NCI-H1048 (cell line): ENCODE measurements at places on chromosomes 7 and 10.

- no peak for DNase-seq
Measured at GRCh38 chr7:140121326-140121725, 55.5 kb downstream of the KDM7A start.

- no peak for DNase-seq
Measured at GRCh38 chr10:49165821-49166483, 22.2 kb downstream of the TMEM273 start.

GRCh38 chr7:23106823-23107663 lies 1.5 kb downstream of the KLHL7 start:
- DNase-seq = no peak

- DNase-seq = no peak
Measured at GRCh38 chr10:7410301-7410861, 453 bp downstream of the SFMBT2 start.

GRCh38 chr10:24239289-24240040 lies 30.5 kb downstream of the KIAA1217 start:
- DNase-seq = no peak

GRCh38 chr7:11858026-11858425 lies 26.0 kb upstream of the THSD7A start:
- DNase-seq = no peak

DNA sequence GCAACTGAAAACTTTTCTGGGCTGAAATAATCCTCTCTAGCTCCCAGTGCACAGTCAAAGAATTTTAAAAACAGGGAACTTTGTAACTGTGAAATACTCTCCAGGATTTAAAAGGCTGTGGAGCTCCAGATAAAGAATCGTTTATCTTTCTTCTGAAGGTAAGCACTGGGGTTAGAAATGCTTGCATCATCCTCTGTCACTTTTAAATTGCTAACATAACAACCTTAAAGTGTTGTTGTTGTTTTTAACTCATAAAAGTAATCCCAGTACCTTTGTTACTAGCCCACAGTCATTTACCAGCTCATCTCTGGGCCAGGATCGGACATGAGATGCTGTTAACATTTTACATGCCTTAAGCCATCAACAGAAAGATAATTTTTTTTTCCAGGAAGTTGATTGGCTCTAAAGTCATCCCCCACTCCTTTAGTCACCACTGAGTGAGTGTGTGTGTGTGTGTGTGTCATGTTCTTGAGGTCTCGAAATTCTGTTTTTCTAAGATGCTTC lies at the start of gene SLC39A12:
SLC39A12 (plus strand) TSS at position 51 of the 504 bp plus-strand sequence. CDS start 1,359 bp downstream, outside the sequence.
- DNase-seq = no peak

- no peak for DNase-seq
Measured at GRCh38 chr10:113524120-113524519, 28.7 kb upstream of the HABP2 start.

DNA sequence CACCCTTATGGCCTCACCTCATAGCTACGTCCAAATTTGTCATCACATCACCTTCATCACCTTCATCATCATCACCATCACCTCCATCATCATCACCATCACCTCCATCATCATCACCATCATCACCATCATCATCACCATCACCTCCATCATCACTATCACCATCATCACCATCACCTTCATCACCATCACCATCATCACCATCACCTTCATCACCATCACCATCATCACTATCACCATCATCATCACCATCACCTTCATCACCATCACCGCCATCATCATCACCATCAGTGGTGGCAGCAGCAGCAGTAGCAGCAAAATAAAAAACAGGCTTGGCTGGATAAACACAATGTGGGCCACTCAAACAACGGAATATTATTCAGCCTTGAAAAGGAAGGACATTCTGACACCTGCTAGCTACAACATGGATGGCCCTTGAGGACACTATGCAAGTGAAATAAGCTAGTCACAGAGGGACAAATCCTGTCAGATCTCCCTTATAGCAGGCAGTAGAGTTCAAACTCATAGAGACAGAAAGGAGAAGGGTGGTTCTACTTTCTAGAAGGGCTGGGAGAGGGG lies 47.7 kb upstream of the PDGFA start:
- DNase-seq = no peak

DNA sequence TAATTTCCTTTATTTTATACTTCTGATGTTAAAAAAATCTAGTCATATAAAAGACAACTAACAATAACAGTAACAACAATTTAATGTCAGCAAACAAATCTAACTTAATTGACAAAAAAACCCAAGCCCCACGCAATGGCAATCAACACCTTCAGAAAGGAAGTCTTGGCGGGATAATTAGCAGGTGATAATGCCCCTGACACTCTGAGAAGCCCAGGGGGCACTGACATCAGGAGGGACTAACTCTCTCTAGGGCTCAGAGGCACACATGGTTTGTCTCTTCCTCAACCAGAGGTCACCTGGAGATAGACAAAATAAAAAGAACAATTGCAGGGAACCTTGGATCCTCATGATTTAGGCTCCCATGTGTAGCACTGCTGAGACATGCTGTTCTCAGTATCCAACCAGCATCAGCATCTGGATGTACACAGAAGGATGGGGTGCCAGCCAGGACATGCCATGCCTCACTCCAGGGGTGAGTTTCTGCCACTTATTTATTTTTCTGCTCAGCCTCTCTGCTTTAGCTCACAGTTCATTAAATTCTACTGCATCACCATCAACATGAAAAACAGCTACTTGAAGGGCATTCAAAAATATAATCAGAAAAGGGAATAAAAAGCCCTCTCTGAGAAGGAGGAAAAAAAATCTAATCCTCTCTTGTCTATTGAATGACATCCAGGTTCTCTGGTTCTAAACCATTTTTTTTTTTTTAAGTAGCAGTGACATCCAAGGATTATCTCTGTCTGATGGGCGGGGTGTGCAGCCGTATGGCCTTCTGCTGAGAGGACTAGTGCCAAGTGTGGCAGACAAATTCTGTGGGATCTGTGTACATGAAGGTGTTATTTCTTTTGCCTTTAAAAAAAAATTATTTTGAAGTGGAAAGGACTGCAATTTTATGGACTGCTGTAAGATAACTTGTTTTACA lies 96.3 kb downstream of the ATXN7L1 start:
- no peak for DNase-seq

DNA sequence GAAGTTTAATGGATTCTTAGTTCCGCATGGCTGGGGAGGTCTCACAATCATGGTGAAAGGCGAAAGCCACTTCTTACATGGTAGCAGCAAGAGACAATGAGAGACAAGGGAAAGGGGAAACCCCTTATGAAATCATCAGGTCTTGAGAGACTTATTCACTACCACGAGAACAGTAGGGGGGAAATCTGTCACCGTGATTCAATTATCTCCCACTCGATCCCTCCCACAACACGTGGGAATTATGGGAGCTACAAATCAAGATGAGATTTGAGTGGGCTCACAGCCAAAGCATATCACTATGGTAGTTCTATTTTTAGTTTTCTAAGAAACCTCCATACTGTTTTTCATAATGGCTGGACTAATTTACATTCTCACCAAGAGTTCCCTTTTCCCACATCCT lies 36.7 kb downstream of the SPAM1 start:
- peak; percentile 11 for DNase-seq

- DNase-seq = peak; percentile 85
Measured at GRCh38 chr7:136086712-136087111, 109.6 kb upstream of the MTPN start.

- no peak for DNase-seq
Measured at GRCh38 chr10:76114581-76115001, 683.2 kb downstream of the LRMDA start.

GRCh38 chr7:596071-596818 lies 76.6 kb upstream of the PDGFA start:
- no peak for DNase-seq

- peak; percentile 3 for DNase-seq
Measured at GRCh38 chr7:119935418-119936025, 337.5 kb upstream of the KCND2 start.

DNA sequence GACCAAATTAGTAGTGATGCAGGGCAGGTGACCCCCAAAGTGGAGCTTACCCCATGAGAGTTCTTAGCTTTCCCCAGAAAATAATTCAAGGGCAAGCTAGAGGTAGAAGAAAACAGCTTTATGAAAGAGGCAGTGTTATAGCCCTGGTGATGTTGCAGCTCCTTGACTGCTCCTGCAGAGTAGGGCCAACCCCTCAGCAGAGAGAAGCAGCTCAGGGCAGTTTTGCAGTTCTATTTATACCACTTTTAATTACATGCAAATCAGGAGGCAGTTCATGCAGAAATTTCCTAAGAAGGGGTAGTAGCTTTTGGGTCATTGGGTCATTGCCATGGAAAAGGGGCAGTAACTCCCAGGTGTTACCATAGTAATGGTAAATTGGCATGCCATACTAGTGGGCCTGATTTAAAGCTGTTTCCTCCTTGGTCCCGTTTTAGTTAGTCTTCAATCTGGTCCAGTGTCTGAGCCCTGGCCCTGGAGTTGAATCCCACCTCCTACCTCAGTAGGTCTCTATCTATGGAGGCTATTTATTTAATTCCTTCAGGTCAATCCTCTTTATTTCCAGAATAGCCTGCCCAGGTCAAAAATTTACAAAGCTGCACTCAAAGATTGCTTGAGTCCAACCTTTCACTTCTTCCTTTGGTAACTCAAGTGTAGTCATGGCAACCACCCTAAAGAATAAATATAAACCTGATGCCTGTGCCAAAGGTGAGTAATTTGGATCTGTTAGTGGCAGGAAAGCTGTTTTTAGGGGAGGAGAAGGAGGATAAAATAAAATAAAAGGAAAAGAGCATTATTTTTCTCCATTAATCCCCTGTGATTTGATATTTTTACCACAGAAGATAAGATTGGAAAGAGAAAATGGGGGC lies 29.5 kb downstream of the PLXDC2 start:
- DNase-seq = no peak

GRCh38 chr10:14926722-14927416 lies 27.0 kb downstream of the DCLRE1C start:
- DNase-seq = no peak

- no peak for DNase-seq
Measured at GRCh38 chr7:71193099-71193810, 61.3 kb downstream of the GALNT17 start.

GRCh38 chr10:72692994-72693781 lies 1.2 kb downstream of the MCU start:
- peak; percentile 48 for DNase-seq

GRCh38 chr7:90903841-90904240 lies 307.7 kb downstream of the CDK14 start:
- no peak for DNase-seq

DNA sequence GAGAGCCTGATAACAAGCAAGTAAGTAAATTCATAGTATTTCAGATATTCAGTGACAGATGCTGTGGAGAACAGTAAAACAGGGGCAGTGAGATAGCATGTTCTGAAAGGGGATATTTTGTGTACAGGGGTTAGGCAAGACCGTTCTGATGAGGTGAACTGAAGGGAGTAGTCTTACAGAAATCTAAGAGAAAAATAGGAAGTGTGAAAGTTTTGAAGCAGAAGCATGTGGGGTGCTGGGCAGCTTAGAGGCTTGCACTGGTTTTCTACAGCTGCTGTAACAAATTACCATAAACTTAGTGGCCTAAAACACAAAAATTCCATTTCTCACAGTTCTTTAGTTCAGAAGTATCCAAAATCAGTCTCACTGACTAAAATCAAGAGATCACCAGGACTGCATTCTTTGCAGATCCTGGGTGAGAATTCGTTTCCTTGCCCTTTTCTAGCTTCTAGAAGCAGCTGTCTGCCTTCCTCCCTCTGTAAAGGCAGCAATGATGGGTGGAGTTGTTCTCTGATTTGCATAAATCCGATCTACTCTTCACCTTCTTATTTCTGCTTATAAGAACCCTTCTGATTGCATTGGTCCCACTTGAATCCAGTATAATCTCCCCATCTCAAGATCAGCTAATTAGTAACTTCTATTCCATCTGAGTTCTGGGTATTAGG lies 7.5 kb upstream of the KLF14 start:
- DNase-seq = no peak

- DNase-seq = no peak
Measured at GRCh38 chr10:93752761-93753160, 5.0 kb upstream of the LGI1 start.

DNA sequence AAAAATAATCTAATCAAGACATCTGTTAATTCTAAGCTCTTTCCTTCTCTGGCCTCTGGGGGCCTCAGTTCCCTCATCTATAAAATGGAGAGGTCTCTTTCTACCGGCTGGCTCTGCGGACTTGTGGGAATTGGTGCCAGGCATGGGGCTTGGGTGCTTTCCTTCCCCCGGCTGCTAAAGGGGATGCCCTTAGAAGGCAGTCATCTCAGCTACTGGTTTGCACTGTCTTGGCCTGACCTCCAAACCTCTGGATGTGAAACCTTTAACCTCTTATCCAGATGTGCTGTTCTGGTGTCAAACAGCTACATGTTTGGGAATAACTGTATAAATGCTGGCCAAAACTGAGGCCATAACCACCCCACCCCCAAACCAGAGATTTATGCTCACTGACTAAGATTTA lies 320.0 kb downstream of the RPS24 start:
- DNase-seq = no peak

DNA sequence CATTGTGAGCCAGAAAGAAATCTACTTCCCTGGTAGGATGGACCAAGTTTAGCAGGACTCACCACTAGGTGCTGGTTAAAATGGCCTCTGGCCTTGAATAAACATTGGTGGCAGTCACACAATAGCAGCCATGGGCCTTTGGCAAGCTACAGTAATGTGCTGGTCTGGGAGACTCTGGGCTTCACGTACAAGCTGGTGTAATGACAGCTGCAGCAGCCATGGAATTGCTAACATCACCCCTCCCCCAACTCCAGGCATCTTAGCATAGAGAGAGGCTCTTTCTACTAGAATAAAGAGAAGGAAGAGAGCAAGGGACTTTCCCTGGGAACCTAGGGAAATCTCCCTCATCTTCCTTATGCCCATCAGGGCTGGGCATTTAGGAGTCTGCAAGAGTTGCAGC lies 205.1 kb upstream of the SEMA3A start:
- DNase-seq = no peak

DNA sequence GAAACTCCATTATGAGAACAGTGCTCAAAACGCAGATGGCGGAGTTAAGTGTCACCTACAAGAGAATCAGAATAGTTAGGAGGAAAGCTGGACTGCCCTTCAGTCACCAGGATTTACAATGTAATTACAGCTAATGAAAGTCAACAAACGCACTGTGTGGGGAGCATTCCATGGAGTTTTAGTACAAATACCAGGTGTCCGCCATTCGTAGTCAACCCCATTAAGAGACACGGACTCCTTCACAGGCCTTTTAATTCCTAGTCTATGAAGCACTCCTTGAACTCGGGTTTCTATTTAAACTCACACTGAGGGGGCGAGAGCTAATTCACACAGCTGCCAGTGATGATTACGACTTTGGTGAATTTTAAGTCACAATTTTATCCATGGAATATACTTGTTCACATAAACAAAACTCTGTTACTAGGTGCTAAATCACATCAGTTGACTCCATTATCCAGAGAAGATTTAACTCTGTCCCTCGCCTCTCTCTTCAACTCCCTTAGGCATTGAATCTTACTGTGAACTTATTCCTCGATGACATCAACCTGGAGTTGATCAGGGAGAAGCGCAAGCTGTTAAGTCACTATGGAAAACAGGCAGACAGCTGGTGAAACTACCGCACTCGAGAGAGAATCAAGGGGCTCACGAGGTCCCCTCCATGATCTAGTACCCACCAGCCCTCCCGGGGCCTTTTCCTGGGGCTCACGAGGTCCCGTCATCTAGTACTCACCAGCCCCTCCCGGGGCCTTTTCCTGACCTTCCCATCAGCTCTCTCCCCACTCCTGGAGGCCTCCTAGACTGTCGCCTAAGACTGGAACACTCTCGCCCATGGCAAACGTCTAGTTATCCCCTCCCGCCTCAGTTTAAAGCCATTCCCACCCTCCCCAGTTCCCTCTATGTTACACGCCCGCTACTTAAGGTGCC lies 1.5 kb downstream of the ZFAND2A start:
- DNase-seq = no peak

- no peak for DNase-seq
Measured at GRCh38 chr10:115572740-115573455, 479.7 kb downstream of the ATRNL1 start.

- DNase-seq = no peak
Measured at GRCh38 chr10:93991596-93992284, 2.0 kb upstream of the PLCE1 start.
